ENCODE measurements at places on chromosomes 6 and 20.

- DNase-seq: no peak
Observed at GRCh38 chr20:50681359-50682064, 9.8 kb downstream of the RIPOR3 start.

DNA sequence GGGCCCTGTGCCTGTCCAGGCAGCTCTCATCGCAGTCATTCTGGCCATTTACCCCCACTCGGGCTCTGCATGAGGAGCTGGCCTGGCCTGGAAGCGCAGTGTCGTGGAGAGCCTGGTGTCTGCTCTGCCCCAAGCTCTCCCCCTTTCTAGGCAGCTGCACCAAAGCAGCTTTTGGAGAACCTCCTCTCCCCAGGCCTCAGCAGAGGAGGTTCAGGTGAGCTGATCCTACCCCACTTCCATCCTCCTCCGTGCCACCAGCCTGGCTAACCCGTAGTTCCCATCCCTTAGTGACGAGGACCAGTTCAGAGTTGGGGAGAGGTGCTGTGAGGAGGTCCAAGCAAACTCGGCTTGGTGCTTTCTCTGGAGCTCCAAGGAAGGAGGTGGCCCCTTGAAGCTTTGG, 30.5 kb upstream of the PHACTR3 start:
- no peak for DNase-seq

GRCh38 chr6:36104836-36105235, 25.5 kb upstream of the MAPK13 start:
- DNase-seq: no peak

- DNase-seq: no peak
Observed at GRCh38 chr6:9543649-9544048, 871.2 kb downstream of the TFAP2A start.

- DNase-seq: no peak
Observed at GRCh38 chr6:131172222-131172621, 37.0 kb downstream of the AKAP7 start.

DNA sequence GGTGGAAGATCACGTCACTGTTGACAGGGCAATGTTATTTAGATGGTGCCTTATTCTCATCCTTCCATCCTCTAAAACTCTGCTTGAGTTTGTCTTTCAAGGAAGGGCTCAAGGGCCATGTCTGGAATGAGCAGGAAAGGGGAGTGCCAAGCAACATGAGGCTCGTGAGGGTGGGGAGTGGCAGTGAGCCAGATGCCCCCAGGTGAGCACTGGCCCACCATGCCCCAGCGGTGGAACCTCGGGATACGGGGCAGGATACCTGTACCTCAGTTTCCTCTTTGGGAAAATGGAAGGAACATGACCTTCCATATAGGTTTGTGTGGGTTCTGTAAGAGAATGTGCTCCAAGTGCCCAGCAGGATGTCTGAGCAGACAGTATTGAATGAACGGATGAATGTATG, 337.4 kb downstream of the TAF4 start:
- DNase-seq: no peak

DNA sequence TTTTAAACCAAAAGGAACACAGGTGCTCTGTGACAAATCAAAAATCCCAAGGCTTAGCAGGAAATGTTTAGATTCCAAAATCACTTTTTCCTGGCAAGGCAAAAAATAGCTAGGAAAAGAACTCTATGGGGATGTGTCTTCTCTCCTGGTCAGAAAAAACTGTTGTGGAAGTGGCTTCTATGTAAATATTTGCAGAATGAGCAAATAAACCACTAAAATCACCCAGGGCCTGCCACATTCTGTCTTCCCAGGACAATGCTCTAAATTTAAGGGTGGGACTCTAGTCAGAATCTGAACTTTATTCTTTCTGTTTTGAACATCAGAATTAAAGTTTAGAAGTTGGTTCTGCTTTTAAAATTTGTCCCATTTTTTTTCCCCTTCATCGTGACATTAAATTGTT, 29.3 kb downstream of the GCM1 start:
- no peak for DNase-seq

GRCh38 chr6:9463311-9463710, 951.6 kb downstream of the TFAP2A start:
- DNase-seq: no peak

GRCh38 chr6:42520786-42521607, 42.8 kb upstream of the UBR2 start:
- no peak for DNase-seq

GRCh38 chr6:8064638-8065518, 689 bp upstream of the BLOC1S5 start:
- DNase-seq: no peak

DNA sequence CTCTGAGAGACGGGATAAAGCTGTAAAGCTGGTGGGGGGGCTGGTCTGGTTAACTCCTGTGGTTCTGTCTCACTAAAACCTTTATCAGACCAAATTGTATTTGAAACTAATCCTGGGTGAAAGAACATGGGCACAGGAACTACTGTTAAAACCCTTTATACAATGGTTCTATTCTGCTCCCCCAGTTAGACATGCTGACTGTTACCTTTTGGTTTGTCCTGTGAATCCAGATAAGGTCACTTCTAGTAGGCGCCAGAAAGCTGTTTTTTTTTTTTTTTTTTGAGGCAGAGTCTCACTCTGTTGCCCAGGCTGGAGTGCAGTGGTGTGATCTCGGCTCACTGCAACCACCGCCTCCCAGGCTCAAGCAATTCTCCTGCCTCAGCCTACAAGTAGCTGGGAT, 29.7 kb downstream of the GSTA4 start:
- DNase-seq: no peak

DNA sequence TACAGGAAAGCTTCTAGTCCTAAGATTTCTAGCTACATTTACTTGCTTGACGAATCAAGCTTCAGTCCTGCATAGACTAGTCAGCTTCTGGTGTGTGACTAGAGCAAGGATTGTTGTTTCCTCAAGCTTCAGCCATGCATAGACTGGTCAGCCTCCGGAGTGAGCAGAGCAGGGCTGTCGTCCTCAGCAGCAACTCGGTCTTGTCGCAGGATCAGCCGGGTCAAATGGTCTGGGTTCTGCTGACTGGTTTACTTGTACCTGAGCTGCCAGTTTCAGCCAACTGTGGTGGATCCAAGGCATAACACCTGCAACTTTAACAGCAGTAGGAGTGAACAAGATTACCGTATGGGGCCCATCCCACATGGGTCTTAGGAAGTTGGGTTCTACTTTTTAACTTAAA, 10.8 kb upstream of the GMPR start:
- no peak for DNase-seq

Measured in NCI-H526 (cell line).